ENCODE measurements at places on chromosomes 3 and 15.

DNA sequence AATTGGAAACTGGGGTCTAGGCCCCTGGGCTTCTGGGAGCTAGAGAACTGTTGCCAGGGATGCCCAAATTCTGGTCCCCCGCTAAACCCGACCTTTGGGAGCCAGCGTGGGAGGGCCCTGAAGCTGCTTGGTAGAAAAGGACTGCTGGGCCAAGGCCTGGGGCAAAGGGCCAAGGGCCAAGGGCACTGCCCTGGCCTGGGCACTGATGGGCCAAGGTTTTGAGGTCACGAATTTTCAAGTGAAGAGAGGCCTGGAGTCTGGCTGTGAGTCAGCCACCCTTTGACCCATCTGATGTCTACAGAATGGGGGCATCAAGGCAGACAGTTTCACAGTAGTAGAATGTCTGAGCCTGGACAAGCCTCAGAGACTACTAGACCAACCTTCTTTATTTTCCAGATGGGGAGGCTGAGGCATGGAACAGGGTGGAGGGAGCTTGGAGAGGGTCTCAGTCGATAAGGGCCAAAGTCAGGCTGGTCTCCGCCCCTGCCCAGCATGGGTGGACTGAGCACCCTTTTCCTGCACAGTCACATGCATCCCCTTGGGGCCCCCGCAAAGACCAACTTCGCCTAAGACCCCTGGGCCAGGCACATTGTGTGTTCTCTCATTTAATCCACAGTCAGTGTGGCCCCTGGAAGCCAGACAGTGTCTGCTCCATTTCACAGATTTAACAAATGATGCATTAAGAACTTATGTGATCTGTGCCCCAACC lies 66.3 kb downstream of the ATP2B2 start:
- DNase-seq, result no peak

DNA sequence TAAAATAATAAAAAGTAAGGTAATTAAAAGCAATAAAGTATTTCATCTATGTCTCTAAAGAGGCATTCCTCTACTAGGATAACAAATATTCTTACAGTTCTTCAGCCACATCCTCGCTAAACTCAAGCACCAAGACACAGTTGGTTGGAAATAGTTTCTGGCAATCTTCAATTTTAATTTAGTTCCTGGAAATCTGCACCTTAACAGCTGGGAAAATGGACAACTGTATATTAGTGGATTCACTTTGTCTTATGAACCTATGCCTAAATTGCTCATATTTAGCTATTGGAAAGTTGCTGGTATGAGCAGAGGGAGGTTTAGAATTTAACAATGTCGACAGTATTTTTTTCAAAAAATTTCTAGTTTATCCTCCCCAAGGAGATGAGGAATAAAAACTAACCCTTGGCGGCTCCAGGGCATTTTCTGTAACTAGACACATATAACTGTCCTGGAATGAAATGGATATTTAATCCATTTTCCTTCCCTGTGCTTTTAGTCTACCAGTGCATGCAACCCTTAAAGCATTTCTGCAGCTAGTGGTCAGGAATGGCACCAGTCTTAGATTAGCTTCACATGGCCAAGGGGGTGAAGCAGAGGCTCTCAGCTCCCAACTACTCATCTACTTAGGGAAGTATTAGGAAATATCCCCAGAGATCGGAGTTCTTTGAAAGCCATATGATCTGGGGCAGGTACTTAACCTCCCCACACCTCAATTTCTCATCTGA lies 290.0 kb upstream of the THBS1 start:
- no peak for DNase-seq

GRCh38 chr3:69324362-69325025 lies 61.4 kb downstream of the FRMD4B start:
- peak; percentile 8 for DNase-seq

GRCh38 chr15:64519897-64520296 lies 59.5 kb downstream of the ZNF609 start:
- DNase-seq, result no peak

GRCh38 chr15:31214864-31215489 lies 111.7 kb upstream of the KLF13 start:
- DNase-seq, result no peak

- no peak for DNase-seq
Measured at GRCh38 chr15:74251131-74251811, 15.1 kb downstream of the CCDC33 start.

DNA sequence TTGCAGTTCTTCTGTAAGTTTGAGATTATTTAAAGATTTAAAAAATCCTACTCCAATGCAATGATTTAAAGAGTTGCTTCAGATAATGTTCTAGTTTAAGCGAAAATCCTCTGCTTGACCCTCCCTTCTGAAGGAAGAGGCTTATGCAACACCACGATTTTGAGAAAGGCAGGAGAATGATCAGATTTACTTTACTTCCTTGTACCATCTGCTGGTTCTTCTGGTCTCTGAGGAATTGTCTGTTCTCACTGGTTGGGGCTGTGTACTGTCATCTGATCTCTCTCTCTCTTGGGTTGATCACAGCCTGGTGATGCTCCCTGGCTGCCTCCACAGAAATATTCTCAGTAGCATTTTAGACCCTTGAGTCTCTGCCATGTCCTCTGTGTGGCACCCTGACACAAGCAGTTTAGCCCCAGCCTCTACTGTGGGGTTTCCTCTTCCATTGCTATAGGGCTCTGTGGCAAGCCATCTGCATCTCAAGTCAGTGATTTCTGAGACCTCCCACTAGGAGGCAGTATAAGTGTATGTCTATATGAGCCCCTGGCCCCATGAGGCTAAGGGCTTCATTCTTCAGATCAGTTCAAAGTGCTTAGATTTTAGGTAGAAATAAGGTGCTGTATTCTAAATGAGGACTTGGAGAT lies 50.8 kb upstream of the PLAAT1 start:
- DNase-seq, result no peak

DNA sequence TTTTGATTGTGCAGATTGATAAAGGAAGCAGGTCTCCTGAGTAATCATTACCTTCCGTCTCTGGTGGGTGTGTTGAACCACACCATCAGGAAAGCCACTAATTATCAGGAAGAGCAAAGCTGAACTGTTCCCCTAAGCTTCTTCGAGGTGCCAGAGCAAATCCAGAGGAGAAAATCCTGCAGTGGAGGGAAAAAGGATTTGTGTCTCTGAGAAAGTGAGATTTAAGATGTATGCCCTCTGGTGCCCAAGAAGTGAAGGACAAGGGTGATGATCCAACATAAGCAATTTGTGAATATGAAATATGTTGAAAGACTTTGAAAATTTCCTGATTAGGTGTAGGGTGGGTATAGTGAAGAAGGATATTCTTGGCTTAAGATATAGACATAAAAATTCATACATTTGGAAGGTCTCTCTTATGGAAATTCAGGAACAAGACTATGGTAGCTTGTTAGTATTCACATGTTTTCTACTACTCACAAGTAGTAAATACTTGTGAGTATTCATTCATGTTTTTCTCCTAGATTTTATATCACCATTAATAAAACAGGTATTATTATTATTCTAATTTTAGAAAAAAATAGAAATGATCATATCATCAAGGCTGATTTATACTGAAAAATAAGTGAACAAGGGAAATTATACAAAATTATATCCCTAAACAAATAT lies 34.8 kb downstream of the COMMD2 start:
- DNase-seq, result peak; percentile 43

- no peak for DNase-seq
Measured at GRCh38 chr3:177035676-177036075, 161.6 kb downstream of the TBL1XR1 start.

DNA sequence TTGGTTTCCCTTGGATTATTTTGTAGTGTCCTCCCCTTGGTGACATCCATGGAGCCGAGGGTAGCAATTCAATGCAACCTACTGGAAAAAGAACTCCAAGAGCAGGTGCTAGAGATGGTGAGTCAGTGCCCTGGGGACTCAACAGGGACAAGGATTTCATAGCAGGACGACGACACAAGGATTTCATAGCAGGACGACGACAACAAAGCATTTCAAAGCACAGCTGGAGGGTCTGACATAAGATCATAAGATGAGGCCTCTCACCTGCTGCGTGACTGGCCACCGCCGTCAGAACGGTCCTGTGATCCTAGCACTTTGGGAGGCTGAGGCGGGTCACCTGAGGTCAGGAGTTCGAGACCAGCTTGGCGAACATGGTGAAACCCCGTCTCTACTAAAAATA lies 22.5 kb downstream of the NRROS start:
- no peak for DNase-seq

DNA sequence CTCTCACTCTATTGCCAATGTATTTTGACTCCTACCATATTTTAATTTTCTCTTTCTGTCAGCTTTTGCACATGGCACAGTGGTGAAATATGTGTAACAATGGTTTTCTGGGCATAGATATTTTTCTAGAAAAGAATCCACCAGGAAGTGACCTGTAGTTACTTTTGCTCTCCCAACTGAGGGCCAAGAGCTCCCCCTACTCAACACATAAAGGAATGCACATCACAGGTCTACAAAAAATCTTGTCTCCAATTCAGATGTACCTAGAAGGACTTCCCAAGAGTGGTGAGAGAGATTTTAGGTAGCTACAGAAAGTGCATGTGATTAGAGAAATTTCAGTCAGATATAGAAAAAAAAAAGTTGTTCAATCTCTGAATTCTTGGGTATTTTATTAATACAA lies 15.6 kb downstream of the CPA3 start:
- peak; percentile 73 for DNase-seq

- no peak for DNase-seq
Measured at GRCh38 chr15:71635735-71636134, 174.6 kb upstream of the NR2E3 start.

DNA sequence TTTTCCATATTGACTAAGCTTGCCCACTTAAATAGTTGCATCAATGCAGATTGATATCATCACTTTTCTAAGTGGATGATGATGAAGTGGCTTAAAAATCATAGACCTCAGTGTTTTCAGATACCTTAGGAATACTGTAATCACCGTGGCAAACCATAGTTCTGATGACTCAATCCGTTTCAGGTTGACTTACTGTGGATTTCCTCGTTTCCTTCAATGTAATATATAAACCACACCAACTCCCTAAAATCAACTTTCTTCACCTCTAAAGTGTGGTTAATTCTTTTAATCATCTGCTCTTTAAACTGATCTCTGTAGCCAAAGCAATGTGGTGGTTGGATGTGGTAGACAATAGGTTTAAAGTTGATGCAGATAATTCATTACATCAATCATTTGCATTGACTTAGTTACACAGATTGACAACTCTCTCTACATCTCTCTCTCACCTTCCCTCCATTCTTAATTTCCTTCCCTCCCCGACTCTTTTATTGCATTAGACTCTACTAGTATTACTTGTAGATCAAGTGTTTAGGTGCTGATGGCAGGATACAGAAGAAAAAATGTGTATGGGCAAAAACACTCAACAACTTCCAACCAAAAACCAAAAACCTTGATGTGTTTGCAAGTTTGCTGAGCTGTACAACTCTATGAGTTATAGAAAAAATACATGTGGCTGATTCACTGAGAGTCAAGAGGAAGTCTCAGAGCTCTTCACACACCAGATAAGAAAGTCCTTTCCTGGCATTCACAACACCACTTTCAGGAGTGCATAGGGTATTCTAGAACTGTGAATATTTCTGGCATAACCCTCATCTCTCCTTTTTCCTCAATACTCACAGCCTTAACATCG lies 243.5 kb downstream of the NFKBIZ start:
- no peak for DNase-seq

GRCh38 chr3:116837483-116837882 lies 127.9 kb downstream of the TUSC7 start:
- no peak for DNase-seq

DNA sequence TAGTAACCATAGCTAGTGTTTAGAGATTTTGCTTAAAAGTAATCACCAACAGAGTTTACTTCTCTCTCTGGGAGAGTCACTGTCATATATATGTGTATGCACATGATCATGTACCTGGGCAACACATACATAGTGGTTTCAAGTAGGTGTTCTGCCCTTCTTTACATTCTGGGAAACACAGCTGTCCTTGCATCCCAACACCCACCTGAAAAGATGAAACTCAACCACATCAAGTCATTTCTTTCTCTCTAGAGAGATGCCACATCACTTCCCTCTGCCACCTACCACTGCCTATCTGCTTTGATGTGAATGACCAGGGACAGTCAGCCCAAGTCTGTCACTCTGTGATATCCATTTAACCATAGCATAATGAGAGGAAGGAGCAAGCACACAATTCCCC lies 155.8 kb upstream of the GADL1 start:
- DNase-seq, result no peak

GRCh38 chr3:20488151-20488550 lies 302.1 kb upstream of the SGO1 start:
- DNase-seq, result no peak

DNA sequence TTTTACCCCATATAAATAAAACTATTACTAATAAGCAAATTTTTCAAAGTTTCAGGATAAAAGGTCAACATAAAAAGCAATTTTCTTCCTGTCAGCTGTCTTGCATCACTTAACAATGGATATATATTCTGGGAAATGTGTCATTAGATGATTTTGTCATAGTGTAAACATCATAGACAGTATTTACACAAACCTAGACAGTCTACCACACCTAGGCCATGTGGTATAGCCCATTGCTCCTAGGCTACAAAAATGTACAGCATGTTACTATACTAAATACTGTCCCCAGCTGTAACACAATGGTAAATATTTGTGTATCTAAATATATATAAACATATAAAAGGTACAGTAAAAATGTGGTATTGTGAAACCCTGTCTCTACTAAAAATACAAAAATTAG lies 156.7 kb downstream of the ANO10 start:
- no peak for DNase-seq

DNA sequence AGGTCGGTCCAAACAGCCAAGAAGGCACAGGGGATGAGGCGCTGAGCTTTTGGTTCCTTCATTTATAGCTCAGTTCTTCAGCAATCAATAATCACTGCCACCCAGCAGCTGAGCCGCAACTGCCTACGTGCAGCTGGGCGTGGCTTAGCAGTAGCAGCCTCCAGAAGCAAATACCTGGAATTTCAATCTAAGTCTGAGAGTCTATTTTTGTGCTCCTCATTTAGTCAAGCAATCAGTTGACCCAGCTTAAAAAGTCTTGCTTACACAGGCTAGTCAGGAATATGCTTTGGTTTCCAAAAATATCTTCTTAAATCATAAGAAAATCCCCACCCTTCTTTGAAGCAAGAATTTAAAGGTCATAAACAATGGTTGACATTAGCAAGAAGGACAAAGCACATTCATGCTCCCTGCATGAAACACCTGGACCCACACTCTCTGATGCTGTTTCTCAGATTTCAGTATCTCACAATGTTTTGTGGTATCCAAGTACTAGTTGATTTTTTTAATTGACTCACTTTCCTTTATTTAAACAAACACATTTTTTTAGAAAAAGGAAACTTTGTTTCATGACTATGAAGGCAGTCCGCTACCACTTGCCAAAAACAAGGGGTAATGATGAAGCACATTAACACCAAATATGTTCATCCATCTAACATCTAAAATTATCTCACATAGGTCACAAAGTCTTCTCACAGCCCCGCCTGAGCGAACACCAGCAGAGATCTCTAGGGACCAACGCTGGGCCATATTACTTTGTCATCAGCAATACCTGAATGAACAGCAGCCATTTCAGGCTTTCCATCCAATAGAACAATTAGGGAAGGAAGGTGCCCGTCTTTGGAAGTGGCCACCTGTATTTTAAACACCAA lies 106.1 kb downstream of the OXNAD1 start:
- no peak for DNase-seq

GRCh38 chr3:127690823-127691452 lies 18.2 kb downstream of the ABTB1 start:
- DNase-seq, result peak; percentile 51

Measured in HS-27A (cell line).